ENCODE measurements at places on chromosomes 16 and 17.
A peak's percentile ranks its signal among the peaks of the same experiment; 100 is the strongest.

GRCh38 chr17:40427002-40427491 lies 9.4 kb upstream of the TOP2A start:
- no peak for DNase-seq

DNA sequence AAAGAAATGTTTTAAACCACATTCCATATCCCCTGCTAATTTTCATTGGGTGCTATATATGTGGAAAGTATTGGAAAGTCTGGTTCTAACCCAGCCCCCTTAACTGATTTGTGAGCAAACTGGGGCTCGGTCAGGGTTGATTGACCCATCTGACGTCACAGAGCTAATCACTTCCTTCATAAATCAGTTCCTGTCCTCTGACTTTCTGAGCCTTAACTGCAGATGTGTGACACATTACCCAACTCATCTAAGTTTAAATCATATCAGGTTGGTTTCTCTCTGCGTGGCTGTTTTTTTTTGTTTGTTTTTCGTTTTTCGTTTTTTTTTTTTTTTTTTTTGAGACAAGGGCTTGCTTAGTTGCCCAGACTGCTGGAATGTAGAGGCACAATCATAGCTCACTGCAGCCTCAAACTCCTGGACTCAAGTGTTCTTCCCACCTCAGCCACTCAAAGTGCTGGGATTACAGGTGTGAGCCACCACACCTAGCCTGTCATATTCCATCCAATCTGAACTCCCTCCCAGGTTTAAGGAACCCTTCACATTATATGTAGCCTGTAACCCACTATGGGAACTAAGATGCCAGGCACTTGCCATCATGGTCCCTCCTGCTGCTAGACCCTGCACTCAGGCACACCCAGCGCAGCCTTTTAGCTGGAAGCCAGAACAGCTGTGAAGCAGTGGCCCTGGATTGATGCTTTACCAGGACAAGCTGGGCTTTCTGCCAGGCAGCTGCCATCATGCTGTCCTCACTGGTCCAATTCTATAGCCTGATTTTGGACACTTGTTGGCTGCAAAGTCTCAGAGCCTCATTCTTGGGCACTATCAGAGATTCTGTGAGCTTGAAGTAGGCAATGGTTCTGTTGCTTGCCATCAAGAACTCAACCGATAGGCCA lies 6.9 kb upstream of the BPTF start:
- no peak for DNase-seq

GRCh38 chr17:19554393-19554792 lies 20.7 kb downstream of the SLC47A1 start:
- DNase-seq: no peak

DNA sequence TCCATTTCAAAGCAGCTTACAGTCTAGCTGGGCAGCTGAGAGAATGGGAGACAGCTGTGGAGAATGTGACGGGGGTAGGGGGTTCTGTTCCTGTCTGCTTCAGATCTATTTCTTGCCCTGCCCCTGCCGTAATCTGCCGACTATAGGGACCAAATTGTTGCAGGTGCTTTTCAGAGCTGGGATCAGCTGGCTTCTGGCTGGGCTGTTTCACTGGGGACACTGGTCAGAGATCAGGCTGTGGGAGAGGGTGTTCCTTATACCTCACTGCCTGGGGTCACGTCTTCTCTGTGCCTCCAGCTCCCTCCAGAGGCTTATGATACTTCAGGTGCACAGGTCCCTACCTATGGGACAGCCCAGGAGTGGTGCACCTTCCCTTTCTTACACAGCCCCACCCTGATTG lies 514.9 kb upstream of the GOT2 start:
- DNase-seq: no peak

- DNase-seq: no peak
Measured at GRCh38 chr17:17857496-17857895, 20.7 kb upstream of the SREBF1 start.

DNA sequence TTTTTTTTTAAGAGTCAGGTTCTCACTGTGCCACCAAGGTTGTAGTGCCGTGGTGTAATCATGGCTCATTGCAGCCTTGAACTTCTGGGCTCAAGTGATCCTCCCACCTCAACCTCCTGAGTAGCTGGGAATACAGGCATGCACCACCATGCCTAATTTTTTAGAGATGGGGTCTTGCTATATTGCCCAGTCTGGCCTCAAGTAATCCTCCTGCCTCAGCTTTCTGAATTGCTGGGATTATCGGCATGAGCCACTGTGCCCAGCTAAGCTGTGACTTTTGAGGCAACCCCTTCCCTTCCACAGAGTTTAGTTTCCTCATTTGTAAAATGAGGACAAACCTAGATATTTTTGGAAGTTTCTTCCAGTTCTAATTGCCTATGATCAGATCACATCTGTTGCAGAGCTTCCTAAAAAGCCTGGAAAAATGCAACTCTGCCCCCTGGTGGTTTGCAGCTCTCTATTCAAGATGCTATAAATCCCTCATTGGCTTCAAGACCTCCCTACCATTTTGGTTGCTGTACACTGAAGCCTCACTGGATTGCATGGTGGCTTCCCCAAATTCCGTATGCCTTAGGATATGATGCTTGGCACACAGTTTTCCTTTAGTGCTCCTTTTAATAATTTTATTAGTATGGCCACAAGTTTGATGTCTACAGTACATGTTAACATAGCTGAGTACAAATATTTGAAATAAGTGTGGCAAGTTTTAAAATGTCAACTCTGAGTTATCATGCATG lies 19.3 kb downstream of the GDE1 start:
- peak; percentile 16 for DNase-seq

Data from T1000 (cell line).